ENCODE measurements at places on chromosomes 12 and 14. TPM values are rescaled to one million over a fixed set of nuclear protein-coding genes. Genes with fewer than 3 reads are reported as not detected.
A peak's percentile ranks its signal among the peaks of the same experiment; 100 is the strongest.

TMEM117 gene
- total RNA-seq: 3.2 TPM

RHOJ gene
- not detected for total RNA-seq

GRCh38 chr12:96321941-96322340 is 78.3 kb downstream of the CDK17 start:
- peaks cover 7% of the 10 kb centered on the region for H3K36me3 ChIP-seq
- H3K4me1 ChIP-seq: no peaks in the 10 kb centered on the region
- no peak overlapping the region for H3K4me3 ChIP-seq
- no peak for DNase-seq

DNA sequence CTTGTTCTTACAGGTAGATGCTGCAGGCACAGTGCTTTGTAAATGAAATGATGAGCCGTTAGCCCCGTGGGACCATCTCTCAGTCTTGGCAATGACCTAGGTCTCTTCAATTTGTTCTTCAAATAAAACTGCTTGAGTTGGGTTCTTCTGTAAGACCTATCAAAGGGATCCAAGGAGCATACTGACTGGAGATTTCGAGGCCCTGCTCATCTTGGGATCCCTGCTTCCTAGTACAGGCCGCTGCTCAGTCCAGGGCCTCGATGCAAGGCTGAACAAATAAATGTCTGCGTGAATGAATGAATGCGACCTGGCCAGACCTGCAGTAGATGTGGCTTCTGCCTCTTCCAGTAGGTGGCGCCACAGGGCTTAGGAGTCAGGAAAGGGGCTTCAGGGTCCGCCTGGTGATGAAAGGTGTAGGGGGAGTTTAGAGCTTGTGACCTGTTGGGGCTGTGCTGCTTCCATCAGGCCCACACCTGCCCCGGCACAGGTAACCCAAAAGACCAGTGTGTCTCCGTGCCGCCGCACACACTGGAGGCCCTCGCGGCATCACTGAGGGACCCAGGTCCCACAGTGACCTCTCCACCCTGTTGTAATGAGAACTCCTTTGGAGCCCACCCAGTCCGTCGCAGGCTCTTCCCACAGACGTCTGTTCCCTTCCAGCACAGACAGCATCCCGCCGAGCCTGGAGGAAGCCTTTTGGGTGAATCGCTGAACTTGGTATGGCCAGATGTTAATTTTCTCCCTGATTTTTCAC is 4.4 kb downstream of the CACNA1C start:
- DNase-seq: peak; percentile 21
- no peak overlapping the region for H3K27ac ChIP-seq
- H3K4me3 ChIP-seq: no peak overlapping the region
- no peaks in the 10 kb centered on the region for H3K36me3 ChIP-seq

DNA sequence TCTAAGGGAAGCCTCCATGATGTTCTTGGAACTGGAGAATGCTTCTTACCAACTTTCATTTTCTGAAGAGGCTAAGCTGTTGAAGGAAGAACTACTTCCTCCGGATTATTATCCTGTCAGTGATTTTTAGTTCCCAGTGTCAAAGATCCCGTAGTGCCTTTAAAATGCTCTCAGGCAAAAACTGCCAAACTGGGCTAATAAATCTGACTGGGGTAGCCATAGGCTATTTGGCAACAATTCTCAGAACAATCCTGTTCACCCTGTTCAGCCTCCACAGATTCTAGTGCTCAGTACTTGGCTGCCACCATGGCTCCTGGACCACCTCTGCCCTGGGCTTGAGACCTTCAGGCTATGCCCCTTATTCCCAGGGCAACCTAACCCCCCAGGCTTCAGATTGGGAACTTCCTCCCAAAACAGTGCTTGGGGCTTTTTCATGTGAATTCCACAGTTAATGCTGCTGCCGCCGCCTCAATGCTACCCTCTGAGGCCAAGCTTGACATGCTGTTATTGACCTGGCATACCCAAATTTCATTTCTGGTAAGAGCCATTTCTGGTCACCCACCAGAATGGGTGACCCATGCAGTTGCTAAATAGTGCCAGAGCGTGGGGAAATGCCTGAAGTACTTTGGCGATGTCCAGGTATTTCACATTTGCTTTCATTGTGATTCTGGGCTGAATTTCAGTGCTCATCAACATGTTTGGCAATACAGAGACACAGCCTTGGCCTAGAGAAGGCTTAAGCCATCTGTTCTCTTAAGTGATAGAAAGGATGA is 110.0 kb upstream of the ARHGAP5 start:
- no peak for DNase-seq
- H3K27me3 ChIP-seq: no peaks in the 10 kb centered on the region
- H3K36me3 ChIP-seq: no peaks in the 10 kb centered on the region

MIPOL1 gene
- total RNA-seq: 13.1 TPM

DNA sequence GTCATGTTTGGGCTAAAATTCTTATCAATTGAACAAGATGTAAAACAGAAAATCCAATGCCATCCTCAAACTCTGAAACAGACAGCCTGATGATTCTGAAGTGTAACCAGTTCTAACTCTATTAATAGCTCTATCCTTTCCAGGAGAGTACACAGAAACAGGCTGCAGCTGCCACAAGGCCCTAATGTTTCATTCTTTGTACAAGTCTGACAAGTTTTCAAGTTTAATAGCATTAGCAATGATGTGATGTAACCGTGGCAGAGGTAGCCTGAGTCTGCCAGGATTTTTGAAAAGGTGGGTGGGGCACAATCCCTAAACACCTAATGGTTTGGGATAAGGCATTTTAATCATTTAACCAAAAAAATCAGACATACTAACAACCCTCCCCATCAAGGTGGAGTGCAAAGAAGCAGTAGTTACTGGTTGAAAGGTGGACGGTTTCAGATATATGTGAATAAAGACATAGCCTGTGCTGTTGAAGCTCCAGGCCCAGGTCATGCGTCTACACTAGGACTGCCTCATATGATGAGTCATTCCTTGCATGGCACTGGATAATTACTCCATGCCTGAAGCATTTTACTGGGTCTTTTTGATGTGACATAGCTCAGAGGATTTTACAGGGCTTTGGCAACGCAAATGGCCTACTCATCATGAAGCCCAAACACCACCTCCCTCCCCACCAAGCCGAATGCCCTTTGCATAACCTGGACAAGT is 145.1 kb upstream of the GRIP1 start:
- H3K4me3 ChIP-seq: peak overlapping the region; percentile 19
- H3K27me3 ChIP-seq: no peaks in the 10 kb centered on the region
- H3K4me1 ChIP-seq: peaks cover 46% of the 10 kb centered on the region
- peak overlapping the region; percentile 91 for H3K27ac ChIP-seq
- DNase-seq: peak; percentile 95

- no peaks in the 10 kb centered on the region for H3K36me3 ChIP-seq
- H3K27ac ChIP-seq: no peak overlapping the region
- no peaks in the 10 kb centered on the region for H3K27me3 ChIP-seq
Observed at GRCh38 chr14:96756745-96757144, 40.4 kb upstream of the VRK1 start.

DNA sequence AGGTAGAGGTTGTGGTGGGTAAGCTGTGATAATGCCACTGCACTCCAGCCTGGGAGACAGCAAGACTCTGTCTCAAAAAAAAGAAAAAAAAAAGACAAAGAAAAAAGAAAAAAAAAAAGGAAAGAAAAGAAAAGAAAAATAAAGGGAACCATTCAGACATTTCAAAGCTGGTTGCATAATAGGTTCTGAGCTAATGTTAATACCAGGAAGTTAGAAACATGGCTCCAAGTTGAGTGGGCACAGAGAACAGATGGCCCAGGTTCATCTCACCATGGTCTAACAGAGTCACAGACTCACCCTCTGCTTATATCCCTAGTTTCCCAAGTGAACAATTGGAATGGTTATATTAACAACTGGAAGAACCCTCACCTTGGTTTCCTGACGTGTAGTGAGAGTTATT is 17.4 kb upstream of the ZDHHC17 start:
- DNase-seq: no peak
- H3K27ac ChIP-seq: no peak overlapping the region
- H3K36me3 ChIP-seq: no peaks in the 10 kb centered on the region
- no peak overlapping the region for H3K4me3 ChIP-seq
- no peaks in the 10 kb centered on the region for H3K27me3 ChIP-seq
- H3K4me1 ChIP-seq: no peaks in the 10 kb centered on the region

DNA sequence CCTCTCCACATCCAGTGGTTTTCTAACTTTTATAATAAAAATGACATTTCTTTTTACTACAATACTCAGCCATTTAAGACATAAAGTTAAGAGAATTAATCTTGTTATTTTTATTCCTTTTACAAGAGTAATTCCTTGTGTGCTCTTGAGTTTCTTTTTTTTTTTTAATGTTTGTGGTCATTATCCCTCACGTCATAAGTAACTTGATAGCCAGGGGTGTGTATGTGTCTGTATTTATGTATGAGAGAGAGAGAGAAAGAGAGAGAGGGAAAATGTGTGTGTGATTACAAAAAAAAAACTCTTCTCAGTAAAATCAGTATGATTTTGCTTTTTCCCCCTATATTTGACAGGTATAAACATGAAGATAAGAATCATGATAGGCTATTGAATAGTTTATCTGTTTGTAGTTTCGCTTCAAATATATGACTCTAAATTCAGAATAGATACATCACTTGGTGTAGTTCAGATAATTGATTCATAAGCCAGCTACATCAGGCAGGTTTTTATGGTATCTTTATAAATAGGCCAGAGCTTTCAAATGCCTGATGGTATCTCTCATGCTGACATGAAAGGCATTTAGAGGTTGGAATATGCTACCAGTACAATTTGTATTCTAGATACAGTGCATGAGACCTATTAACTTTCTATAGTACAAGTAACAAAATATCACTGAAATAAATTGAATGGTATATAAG is 34.9 kb downstream of the RERGL start:
- no peak for DNase-seq
- no peak overlapping the region for H3K4me3 ChIP-seq
- no peak overlapping the region for H3K27ac ChIP-seq
- H3K4me1 ChIP-seq: no peaks in the 10 kb centered on the region

DNA sequence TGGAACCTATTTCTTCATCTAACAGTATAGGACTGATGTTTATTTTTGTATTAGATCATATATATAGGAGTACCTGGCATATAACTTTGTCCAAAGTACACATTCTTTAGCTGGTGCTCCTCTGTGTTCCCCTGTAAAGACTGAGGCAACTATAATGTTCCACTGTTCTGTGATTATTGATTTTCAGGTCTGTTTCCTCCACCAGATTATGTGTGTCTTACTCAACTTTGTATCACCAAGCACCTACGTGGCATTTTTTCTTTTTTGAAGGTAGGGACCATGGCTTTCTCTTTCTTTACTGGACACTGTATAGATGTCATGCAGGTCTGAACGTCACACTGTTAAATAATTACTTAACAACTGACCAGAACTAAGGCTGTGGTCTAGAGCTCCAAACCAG is 29.3 kb downstream of the BICD1 start:
- H3K27me3 ChIP-seq: no peaks in the 10 kb centered on the region
- no peak overlapping the region for H3K4me3 ChIP-seq
- no peak overlapping the region for H3K27ac ChIP-seq
